ENCODE measurements at places on chromosomes 2 and 18.

- DNase-seq: no peak
Observed at GRCh38 chr2:229635371-229635680, 79.0 kb downstream of the DNER start.

DNA sequence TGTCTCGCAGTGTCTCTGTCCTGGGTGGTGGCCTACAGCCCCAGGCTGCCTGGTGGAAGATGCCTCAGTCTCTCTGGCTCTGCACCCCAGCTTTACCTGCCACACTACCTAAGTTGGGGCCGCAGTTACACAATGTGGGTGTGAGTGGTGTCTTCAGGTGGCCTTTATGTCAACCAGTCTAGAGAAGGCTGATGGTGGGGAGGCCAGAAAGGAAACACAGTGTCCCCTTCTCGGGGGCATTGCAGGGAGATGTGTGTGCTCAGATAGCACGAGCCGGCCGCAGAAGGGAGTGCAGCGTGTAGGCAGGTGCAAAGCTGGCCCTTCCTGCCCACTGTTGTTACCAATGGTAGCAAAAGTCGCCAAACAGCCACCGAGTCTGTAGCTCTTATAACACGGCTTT, 216.1 kb downstream of the SH3RF3 start:
- DNase-seq: no peak

GRCh38 chr2:71922091-71922490, 225.6 kb downstream of the CYP26B1 start:
- no peak for DNase-seq

DNA sequence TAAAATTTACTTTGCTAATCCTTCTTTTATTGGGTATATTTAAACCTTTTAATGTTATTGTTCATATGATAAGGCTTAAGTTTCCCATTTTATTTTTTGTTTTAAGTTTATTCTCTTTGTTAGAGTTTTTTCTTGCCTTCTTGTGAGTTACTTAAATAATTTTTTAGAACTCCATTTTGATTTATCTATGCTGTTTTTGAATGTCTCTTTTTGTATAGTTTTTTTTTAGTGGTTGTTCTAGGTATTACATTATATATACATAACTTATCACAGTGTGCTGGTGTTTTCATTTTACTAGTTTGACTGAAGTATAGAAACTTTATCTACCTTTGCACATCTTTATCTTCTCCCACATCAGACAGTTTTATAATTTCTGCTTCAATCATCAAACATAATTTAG, 49.4 kb upstream of the TGFA start:
- DNase-seq: no peak

GRCh38 chr18:63302220-63302619, 17.3 kb downstream of the BCL2 start:
- no peak for DNase-seq

GRCh38 chr2:172208791-172209325, 106.2 kb upstream of the DLX2 start:
- no peak for DNase-seq

DNA sequence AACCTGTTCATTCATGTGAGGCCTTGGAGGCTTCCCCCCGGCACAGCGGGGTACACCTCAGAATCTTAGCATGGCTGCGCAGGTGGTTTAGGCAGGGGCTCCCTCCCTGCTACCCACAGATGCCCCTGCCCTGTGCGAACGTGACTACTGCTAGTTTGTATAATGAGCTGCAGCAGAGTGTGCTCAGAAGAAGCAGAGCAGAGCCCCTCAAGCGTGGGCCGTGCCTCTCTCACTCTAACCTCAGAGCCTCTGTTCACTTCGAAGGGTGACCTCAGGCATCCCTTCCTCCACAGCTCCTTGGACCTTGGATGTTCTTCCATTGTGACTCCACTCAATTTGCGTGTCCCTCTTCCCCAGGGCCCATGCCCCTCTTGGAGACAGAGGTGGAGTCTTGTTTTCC, 161.6 kb downstream of the CTIF start:
- DNase-seq: no peak

DNA sequence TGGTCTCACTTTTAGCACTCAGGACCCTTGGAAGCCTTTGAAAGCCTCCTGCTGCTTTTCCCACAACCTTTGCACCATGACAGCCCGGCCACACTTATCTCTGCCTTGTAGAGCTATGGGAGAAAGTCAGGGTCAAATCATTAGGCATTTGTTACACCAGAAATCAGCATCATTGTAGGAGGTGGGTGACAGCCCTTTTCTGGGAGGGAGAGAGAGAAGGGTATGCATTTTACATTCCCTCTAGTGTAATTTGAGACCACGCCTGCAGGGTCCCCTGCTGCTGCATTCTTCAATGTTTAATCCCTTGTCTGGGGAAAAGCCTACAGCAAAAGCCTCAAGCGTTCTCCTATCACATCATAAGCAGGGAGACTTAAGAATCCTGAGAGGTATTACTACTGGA, 766.8 kb upstream of the FAM98A start:
- DNase-seq: no peak

GRCh38 chr2:148888003-148888501, 13.0 kb downstream of the KIF5C start:
- no peak for DNase-seq

- DNase-seq: no peak
Observed at GRCh38 chr18:38575648-38576047, 1010.0 kb upstream of the CELF4 start.

DNA sequence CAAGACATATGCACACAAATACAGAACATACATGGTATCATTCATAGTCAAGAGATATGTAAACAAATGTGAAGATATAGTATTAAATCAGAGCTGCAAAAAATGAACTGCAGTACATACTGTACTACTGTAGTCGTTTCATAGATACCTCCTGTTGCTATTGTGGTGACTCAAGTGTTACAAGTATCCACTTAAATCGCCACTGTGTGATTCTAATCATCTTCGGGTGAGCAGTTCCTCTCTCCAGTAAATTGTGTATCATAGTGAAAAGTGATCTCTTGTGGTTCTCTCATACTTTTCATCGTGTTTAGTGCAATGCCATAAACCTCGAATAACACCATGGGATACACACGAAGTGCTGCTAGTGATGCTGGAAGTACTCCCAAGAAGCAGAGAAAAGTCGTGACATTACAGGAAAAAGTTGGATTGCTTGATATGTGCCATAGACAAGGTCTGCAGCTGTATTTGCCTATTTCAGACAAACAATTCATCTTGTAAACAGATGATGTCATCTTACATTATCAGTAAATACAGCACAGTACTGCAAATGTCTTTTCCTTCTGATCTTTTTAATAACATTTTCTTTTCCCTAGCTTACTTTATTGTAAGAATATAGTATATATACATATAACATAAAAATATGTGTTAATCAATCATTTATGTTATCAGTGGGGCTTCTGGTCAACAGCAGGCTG, 222.2 kb downstream of the BCL11A start:
- DNase-seq: no peak

GRCh38 chr2:235043762-235044500, 92.1 kb downstream of the SH3BP4 start:
- no peak for DNase-seq

DNA sequence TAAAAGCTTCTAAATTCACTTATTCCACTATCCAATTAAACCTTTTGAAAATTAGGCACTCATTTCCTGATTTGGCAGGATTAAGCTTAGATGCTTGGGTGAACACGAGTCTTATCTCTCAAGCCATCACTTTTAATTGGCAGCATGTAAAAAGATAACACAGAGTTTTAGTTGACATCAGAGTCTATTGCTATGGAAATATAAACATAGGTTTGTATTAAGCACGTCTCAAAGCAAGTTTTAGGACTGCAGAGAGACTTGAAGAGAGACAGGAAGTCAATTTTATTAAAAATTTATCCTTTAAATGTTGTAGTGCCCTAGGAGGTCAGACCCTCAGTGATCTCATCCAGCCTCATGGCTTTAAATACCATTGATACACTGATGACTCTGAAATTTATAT, 5.6 kb downstream of the RBKS start:
- DNase-seq: no peak

GRCh38 chr2:567865-568638, 109.2 kb downstream of the TMEM18 start:
- DNase-seq: no peak

DNA sequence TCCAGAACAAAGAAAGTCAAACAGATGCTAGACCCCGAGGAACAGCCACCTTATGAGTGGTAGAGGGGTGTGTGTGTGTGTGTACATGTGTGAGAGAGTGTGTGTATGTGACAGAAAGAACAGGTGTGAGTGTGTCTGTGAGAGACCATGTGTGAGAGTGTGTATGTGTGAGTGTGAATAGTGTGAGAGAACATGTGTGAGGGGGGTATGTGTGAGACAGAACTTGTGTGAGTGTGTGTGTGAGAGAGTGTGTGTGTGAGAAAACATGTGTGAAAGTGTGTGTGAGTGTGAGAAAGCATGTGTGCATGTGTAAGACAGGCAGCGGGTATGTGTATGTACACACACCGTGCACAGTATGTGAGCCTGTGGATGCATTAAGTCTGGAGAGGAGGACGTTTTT, 214.3 kb downstream of the SP3 start:
- DNase-seq: no peak

DNA sequence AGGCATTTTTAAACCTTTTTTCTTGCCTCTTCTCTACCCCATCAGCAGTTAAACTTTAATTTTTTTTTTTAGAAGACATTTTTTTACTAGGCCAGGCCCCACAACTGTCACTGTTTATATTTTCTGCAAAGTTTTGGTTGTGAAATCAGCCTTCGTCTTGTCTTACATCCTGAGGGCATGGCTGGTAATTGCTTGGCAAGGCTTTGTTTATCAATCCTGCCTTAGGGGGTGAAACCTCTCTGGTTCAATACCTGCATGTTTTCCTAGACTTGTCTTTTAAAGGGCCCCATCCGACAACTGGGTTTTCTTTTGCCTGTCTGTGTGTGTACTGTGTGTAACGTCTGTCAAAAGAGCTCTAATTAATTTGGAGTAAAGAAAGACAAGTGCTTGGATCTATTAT, 330.0 kb upstream of the CWC22 start:
- DNase-seq: no peak

- no peak for DNase-seq
Observed at GRCh38 chr2:195509551-195509950, 147.5 kb upstream of the SLC39A10 start.

DNA sequence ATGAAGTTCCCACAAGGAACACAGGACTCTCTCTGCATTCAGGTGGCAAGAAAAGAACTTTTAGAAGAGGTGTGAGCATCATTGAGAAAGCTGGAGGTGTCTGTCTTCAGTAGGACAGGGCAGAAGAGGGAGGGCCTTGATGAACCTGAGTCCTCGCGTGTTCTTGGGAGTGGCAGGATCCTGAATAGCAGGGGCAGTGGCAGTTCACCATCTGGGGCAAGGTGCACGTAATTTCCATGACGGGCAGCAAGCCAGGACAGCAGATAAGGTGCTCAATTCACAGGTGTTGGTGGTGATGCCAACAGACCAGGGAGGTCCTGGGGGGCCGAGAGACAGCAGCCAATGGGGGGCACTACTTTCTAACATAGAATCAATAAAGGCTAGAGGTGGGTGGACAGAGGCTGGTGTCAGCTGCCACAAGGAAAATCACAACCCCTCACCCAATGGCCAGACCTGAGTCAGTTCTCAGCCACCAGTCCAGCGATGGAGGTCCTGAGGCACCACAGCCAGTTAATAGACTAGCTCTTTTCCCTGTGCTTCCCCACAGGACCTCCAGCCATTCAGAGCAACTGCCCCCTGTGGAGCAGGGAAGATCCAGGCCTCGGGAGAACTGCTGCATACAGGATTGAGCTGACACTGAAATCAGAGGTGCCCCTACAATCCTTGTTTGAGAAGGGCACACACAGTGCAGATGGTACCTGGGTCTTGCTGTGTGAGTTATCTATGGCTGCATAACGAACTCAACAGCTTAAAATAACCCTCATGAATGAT, 10.9 kb upstream of the HDAC4 start:
- no peak for DNase-seq

GRCh38 chr18:40046596-40046995, 1908.4 kb upstream of the PIK3C3 start:
- DNase-seq: no peak

DNA sequence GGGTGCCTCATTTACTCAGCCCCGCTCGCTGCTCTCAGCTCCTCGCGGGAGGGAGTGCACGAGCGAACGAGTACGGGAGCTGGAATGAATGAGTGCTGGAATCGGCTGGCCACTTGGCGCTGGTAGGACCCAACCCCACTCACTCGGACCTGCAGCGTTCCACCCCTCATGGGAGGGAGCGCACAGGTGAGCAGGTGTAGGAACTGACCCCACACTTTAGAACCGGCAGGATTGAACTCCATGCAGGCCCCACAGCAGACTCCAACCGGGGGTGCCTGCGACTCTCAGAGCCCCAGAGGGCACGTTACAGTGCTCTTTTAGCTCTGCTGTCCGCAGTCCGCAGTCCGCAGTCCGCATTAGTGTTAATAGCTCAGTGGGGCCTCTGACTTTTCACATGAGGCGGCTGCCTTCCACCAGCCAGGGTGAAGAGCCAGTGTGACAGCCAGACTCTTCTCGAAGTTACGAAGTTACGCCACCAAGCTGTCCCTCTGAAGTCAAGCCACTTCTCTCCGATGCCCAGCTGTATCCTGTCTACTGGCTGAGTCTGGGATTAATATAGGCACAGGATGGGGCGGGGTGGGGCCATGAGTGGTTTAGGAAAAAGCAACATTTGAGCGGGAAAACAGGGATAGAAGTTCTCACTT, 102.7 kb upstream of the ARHGAP15 start:
- DNase-seq: no peak

DNA sequence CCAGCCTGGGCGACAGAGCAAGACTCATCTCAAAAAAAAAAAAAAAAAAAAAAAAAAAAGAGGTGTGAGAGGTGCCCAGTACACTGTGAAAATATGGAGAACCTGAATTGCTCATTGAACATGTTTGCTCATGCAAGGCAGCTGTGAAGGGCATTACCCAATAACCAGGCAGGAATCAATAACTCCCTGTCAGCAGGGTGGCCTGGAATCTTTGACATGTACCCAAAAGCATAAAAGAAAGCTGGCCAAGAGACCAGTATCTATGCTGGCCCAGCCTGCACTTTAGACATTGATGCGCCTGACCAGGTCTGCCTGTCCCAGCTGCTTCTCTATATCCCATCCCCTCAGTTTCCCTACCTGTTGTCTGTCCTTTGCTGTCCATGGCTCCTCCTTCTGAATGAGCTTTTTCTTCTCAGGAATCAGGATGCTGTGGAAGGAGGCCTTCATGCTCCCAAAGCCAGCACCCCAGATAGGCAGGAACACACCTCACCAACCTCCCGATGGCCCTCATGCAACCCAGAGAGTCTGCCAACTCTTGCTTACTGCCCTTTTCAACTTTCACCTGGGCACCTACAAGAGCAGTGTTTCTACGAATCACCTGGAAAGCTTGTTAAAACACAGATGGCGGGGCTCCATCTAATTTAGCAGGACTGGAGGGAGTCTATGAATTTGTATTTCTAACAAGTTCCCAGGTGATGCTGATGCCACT, 83.4 kb upstream of the PPP1CB start:
- no peak for DNase-seq

- no peak for DNase-seq
Observed at GRCh38 chr2:150046810-150047209, 440.7 kb downstream of the RND3 start.
